ENCODE measurements at places on chromosomes 7 and 10.

DNA sequence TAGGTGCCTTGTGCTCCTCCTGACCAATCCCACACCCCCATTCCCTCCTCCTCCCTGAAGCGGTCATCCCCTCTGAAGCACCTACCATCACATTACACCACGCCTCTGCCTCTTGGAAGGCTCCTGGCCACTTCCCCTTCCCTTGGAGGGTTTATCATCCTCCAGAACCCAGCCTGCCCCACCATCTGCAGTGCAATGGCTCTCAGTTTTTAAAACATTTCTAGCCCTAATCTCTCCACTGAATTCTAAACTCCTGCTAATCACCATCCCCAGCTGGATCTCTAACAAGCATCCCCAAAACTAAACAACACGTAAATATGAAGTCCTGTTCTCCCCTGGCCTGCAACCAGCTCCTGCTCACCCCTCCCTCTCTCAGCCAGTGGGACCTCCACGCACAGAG, 70.6 kb downstream of the PIP4K2A start:
- DNase-seq: no peak

GRCh38 chr10:21202776-21203462, 305.8 kb upstream of the NEBL start:
- DNase-seq: no peak

GRCh38 chr10:57579926-57580325, 687.8 kb downstream of the IPMK start:
- DNase-seq: peak; percentile 75

GRCh38 chr10:112640638-112641037, 193.6 kb downstream of the VTI1A start:
- DNase-seq: no peak

DNA sequence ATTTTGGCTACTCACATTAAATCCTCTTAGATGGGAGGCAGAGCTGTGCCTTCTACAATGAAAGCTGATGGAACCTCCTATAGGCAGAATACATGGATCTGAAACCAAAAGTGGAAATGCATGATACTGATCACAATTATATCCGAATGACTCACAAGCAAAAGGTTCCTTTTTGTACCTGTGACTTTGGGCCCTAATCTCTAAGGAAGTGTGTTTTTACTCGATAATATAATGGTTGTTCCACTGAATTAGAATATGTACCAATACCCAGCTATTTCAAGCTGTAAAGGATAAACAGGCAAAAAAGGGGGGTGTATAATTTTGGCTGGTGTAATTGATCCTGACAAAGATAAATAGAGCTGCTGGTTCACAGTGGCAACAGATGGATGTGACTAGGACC, 17.6 kb upstream of the LAMB1 start:
- DNase-seq: no peak

DNA sequence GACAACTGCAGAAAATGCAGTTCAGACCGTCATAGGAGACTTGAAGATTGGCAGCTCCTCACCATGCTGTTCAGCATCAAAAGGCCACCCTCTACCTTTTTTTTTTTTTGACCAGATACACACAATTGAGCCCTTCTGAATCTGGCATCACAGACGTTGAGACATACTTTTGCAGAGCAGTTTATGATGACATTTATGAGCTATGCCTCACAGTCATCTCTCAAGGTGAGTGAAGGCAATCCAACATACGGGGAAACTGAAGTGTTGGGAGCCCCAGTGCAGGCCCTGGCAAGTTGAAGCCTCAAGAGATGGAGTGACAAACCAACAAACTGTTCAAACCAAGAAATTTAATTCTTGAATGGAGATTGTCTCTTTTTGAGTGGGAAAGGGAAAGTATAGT, 83.6 kb upstream of the DLX6 start:
- DNase-seq: no peak

GRCh38 chr10:43765516-43765915, 116.8 kb upstream of the ZNF32 start:
- DNase-seq: no peak

DNA sequence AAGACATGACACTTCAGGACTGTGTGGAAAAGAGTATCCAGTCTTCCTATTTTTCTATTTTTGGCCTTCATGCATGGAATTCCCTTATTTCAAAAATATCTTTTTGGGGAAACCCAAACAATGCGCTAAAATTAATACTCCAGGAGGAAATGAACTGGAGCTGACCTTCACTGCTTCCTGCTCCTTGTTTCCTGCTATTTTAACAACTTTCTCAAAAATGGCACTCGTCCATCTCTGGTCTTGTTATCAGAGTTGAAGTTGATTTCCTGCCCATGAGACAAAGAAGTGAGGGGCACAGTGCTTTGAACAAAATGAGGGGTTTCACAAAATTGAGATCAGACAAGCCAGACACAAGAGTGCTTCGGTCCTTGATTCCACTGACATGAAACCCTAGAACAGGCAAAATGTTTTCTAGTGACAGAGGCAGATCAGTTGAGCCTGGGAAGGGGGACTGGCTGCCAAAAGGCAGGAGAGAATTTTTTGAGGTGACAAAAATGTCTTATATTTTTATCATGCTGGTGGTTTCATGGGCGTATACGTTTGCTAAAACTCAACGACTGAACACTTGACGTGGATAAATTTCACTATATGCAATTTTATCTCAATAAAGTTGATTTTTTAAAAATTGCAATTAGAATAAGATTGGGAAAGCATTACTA, 193.2 kb downstream of the CREB5 start:
- DNase-seq: no peak

DNA sequence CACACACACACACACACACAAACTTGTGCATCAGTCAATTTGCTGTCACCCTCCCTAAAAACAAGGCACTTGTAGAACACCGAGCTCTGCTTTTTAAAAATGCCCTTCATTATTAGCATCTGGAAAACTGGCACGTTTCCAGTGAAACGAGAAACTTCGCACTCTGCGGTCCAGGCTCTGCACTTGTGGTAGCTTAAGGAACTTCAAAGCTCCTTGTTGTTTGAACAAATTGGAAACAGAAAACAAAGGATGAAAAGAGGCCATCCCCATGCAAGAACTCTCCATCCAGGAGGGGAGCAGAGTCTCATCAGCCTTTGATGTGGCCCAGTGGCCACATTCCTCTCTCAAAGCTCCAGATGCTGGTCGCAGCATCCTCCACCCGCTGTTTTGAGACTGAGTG, 105.1 kb downstream of the C10orf90 start:
- DNase-seq: peak; percentile 19

Measured in neural progenitor cell (in vitro differentiated cells).